ENCODE measurements at places on chromosomes 7 and 10.

DNA sequence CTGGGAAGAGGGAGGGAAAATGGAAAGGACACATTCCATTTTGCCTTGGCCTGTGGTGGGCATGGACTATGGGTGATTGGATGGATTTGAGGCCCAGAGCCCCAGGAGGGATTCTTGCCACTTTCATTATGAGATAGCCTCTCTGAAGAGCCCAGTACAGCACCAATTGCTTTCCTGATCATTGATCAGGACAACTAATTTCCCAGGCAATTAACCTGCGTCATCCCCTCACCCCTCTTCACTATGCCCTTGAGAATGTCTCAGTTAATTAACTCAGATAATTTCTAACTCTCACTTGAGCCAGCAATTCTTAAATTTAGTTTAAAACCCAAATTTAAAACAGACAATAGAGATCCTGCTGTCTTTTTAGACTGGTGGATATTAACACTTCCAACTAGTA, 13.5 kb upstream of the PLEKHA1 start:
- DNase-seq, result no peak

DNA sequence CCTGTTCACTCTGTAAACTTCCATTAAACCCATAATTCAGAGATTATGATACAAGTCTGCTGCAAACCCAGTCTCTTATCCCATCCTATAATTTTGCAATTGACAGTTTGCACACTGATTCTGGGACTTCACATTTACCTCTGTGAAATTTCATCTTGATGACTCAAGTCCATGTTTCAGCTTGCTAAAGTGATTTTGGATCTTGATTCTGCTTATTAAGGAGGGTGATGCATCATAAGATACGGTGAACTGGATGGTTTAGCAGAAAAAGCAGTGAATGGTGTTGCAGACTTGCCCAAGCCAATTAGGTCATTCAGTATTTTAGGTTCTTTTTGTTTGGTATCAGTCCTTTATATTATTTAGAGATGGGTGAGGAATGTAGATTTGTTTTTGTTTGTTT, 125.5 kb upstream of the PODXL start:
- no peak for DNase-seq

DNA sequence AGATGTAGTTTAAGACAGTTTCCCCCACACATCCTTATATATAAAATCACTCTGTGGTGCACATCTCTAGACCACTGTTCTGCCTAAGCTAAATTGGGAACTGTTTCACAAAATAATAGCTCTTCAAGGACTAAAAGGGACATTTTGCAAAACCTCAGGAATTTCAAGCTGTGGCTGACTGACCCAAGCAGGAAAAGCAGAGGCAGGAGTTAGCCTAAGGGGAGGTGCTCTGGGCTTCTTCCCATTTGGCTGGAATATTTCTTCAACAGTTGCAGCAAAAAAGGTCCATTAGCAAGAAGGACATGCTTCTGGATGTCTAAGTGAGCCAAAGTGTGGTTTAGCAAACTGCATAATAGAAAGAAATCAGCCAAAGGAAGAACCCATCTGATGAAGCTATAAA, 551.2 kb upstream of the ANKRD30A start:
- no peak for DNase-seq

DNA sequence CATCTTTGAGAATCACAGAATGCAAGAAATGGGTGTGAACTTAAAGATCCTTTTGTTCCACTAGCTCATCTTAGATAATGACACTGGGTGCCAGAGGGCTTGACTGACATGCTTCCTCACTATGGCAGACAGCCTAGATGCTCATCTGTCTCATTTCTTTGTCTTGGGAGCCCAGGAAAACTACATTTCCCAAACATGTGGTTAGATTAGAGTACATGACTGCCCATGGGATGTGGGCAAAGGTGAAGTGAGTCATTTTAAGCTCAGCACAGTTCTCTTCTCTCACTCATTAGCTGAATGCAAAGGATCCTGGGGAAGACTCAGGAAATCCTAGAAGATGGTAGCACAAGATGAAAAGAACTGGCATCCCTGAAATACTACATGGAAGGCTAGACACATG, 32.5 kb upstream of the TBX20 start:
- DNase-seq, result no peak

DNA sequence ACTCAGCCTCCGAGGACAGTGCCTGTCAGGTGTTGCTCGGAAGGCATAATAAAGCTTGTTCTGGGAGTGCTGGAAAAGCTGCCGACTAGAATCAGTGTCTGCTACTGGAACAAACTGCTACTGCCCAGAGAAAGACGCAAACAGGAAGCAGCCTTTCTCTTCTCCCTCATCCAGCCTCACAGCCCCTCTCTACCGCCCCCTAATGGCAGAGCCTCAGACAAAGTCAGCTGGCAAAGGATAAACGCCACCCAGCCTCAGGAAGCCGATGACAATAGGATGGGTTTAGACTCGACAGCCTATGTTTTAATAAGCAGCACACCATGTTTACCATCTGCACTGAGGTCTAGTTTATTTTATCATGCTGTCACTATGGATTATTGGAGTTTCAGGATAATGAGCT, 169.5 kb upstream of the LYZL1 start:
- peak; percentile 10 for DNase-seq

GRCh38 chr7:94354953-94355352, 39.7 kb upstream of the COL1A2 start:
- no peak for DNase-seq

DNA sequence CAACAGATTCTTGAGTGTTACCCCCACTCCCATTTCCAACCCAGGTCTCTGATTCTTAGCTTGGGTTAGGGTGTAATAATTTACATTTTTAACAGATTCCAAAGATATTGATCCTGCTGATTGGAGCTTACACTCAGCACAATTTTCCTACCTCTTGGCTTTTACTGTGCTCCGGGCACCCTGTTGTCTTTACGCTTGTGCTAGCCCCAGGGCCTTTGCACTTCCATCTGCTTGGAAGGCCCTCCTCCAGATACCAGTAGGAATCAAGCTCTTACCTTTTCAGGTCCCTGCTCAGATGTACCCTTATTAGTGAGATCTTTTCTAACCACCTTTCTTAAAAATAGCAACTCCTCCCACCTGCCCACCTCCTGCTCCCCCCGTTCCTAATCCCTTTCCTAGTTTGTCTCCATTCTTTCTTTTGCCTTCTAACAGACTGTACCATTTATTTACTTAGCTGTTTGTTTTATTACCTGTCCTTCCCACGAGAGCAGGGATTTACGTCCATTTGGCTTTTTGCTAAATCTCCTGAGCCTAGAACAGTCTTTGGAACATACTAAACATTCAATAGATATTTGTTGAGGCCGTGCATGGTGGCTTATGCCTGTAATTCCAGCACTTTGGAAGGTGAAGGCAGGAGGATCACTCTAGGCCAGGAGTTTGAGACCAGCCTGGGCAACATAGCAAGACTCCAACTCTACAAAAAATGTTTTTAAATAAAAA, 316.3 kb downstream of the PRPF18 start:
- no peak for DNase-seq

DNA sequence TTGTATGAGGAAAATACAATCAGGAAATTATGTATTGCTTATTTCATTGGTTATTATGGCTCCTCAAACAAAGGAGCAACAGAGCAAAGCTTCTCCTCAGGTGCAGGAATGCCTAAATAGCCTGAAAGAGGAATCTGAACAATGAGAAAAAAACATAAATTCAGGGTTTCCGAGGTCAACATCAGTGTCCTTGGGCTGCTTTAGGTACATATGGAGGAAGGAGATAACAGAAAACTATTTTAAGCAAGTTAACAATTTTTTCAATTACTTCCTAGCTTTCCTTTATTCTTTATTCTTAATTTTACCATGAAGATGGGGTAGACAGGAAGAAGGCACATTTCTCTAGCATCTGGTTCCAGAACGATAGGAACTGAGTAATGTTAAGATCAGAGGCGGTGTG, 14.0 kb downstream of the SLC16A9 start:
- no peak for DNase-seq

DNA sequence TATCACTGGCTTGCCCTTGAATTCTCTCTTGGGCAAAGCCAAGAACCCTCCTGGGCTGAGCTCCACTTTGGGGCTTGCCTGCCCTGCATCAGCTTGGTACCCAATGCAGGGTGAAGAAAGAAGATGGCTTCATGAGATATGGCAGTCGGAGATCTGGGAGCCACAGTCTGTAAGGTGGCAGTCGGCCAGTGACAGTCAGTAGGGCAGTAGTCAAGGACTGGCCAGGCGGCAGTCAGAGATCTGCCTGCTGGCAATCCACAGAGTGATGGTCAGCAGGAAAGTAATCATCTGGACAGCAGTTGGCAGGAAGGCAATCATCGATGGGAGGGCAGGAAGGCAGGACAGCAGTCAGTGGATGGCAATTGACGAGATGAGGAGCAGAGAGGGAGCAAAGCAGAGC, 32.6 kb upstream of the CNNM1 start:
- DNase-seq, result no peak

- no peak for DNase-seq
Measured at GRCh38 chr7:27617651-27618381, 44.9 kb downstream of the HIBADH start.

DNA sequence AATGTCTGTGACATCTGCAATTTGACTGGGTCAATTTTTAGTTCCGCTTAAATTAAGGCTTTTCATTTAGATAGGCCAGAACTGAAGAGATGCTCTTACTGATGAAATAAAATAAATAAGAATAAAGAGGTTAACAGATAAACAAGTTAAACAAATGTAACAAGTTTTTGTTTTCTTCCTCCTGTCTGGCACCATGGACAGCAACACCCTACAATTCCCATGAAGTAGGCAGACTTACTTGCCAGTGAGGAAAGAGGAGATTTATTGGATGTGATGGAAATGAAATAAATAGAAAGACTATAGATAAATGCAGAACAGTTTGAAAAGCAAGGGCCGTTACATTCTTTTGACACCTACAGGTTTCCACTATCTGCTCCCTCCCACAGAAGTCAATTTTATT, 118.5 kb downstream of the AMPH start:
- DNase-seq, result no peak

DNA sequence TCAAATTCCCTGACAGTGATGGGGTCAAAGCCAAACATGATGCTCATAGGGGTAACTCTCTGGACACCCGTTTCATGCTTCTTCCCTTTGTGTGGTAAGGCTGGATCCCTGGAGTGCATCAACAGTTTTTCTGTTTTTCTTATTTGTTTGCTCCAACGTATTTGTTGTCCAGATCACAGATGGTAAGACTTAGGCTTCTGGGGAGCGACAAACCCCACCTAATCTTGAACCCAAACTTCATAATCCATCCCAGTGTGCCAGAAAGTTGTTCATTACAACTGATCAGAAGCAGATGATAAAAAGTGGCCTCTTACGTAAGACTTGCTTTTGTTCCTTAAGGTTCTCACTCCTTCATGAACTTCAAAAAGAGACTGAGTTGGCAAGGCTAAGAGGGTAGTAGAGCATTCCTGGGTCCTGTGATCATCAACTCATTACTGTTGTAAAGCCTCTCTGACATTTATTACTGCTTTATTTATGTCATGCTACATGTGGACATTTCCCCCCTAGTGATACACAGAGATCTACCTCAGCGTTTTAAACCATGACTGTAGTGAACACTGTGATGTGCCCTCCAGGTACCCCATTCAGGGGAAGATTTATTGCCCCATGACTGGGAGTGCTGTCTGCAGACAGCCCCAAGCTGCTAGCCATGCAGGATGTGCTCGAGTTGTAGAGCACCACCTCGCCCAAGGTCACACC, 125.6 kb downstream of the CCDC71L start:
- no peak for DNase-seq

- DNase-seq, result no peak
Measured at GRCh38 chr10:36606234-36606839, 519.1 kb upstream of the ANKRD30A start.

GRCh38 chr7:2979201-2979631, 64.5 kb downstream of the CARD11 start:
- no peak for DNase-seq

DNA sequence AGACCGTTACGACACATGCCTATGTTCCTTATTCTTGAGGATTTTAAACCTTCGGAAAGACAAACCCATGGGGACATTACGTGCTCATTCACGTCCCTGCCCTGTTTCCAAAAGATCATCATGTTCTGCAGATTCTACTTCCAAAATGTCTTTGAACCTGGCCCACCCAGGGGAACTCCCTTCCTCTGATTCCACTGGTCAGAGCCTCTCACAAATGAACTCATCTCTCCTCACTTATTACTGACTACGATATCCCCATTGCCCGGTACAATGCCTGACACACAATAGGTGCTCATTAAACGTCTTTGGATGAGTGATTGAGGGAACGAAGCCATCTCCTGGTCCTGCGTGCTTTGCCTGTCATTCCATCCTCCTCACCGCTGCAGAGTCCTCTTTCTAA, 168.3 kb upstream of the RNF32 start:
- DNase-seq, result no peak

DNA sequence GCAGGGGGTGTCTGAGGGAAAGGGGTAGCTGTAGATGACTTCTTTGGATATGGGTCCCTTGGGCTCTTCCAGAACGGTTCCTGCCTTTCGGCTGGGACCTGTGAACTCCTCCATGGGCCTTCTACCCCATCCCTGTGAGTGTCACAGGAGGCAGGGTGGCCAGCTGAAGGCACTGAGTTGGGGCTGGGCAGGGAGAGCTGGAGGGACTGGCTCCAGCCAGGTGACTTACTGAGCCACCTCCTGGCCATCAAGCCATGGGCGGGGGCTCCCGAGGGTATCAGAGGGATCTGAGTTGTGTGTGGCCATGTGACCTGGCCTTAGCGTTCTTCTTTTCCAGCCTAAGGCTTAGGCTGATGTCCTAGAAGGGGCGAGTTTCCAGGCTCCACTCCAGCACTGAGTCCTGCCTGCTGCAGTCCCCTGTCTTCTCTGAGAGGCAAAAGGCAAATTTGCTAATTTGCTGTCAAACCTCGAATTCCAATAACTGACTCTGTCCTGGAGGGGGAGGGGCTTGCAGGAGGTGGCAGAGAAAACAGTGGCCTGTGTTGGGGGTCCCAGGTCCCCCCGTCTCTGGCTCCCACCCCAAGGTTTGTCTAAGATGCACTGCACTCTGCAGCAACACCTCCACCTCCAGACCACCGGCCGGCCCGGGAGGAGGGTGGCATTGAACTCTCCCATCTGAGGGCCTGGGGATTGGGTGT, 27.2 kb downstream of the ADCYAP1R1 start:
- no peak for DNase-seq

DNA sequence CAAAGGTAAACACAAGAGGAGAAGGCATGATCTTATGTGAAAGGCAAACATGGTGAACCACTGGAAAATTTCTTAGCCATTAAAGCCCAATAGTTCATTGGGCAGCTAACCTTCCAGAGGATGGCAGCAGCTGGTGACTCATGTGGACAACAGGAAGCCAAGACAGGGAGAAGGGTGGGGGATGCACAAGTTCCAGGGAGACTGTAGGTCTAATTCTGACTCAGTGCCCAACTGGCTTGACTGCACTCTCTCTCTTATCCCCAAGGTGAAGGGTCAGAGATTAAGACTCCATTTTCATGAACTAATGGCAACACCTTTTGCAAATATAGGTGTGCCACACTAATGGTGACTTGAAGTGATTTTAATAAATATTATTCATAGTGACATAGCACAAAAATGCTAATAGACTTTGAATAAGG, 47.9 kb upstream of the SLC35B4 start:
- peak; percentile 6 for DNase-seq

- no peak for DNase-seq
Measured at GRCh38 chr10:5594271-5595049, 69.7 kb downstream of the CALML3 start.

- no peak for DNase-seq
Measured at GRCh38 chr10:60848126-60848525, 69.8 kb downstream of the CDK1 start.
